ENCODE measurements at places on chromosomes 11 and 22.

DNA sequence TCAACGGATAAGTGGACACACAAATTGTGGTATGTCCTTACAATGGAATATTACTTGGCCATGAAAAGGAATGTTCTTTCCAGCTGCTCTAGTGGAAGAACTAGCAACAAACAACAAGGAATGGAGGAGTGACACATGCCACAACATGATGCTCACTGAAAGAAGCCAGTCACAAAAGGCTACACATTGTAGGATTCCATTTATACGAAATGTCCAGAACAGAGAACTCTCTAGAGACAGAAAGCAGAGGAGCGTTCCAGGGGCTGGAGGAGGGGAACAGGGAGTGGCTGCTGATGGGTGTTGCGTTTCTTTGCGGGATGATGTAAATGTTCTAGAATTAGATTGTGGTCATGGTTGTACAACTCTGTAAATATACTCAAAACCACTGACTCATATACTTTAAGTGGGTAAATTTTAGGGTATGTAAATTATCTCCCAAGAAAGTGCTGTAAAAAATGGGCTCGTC is 32.4 kb upstream of the PDGFB start:
- DNase-seq, result no peak

DNA sequence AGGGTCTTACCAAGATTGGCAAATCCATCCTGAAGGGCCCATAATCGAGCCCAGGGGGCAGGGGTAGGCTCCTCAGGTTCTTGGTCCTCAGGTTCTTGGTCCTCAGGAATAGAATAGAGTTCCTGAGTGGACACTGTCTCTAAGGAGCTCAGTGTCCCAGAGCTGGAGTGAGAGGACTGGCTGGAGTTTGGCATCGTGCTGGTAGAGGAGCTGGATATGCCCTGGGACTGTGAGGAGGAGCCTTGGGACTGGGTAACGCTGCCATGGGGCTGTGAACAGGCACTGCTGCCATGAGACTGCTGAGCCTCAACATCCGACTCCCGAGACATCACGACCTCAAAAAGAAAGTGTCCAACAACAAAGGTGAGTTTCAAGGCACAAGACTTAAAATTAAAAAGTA is 7.2 kb downstream of the CHEK2 start:
- DNase-seq, result no peak

DNA sequence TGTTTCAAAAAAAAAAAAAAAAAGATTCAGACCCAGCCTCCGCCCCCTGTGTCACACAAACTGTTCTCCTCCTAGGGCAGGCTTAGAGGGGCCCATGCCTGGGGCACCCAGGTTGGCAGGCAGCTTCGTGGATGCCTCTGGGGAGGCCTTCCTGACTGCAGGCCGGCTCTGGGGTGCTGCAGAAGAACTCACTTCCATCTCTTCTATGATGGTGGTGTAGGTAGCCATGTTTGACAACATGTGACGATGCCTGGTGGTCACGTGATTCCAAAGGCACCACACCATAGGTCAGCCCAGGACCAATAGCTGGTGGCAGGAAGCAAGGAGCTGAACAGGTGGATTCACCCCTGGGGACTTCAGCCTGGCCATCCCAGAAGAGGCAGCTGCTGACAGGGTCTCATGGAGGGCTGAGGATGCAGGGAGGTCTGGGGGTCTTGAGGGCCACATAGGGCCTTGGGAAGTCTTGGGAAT is 24.1 kb upstream of the CELSR1 start:
- no peak for DNase-seq

- no peak for DNase-seq
These were observed 200.3 kb upstream of the MPPED2 start for GRCh38 chr11:30786256-30787110.

GRCh38 chr11:44634401-44635281 is 69.2 kb downstream of the CD82 start:
- DNase-seq, result no peak

DNA sequence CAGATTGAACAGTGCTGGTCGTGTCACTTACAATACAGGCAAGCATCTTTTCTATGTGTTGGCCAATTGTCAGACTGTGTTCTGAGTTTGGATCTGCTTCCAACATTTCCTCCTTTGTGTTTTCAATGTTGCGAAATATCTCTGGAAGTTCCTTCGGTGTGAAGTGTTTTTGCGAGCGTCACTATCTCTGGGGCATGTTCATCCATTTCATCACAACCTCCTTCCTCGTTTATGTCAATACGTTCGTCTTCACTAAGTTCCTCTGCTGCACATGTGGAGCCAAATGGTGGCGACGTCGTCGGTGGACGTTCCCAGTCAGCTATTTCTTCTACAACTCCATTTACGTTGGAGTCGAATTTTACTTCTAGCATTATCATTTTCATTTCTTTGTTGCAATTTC is 100.2 kb upstream of the LMO1 start:
- DNase-seq, result no peak

DNA sequence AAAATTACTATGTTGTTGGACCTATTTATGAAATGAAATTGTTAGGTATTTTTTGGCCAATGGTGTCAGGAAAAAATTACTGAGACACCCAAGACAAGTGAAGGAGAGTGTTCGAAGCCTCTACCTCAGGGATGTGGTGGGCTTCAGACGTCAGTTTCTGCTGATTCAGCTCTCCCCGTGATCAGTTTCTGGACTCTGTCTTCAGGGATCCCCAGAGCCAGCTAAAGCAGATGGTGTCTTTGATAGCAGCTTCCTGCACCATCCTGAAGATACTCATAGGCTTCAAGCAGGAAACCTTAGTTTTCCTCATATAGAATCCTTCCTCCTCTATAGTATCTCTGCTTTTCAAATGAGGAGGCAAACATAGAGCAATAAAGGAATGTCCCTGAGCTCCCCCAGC is 7.4 kb downstream of the CD248 start:
- no peak for DNase-seq

DNA sequence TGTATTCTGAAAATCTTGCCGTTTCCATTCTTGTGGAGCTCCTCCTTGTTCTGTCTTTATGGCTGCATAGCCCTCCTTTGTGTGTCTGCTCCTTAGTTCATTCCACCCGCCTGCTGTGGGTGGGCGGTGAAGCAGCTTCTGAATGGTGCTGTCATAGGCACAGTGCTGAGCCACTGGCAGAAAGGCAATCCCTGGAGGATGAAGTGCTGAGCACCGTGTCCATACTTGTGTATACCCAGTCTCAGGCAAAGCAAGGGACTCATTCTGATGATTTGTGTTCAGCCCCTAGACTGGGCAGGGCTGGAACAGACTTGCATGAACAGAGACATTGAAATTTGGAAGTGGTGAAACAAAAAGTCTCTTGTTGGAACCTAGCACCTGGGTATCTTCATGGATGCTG is 134.9 kb downstream of the MYO18B start:
- DNase-seq, result no peak

GRCh38 chr22:46574993-46575910 is 37.8 kb upstream of the CELSR1 start:
- DNase-seq, result no peak

DNA sequence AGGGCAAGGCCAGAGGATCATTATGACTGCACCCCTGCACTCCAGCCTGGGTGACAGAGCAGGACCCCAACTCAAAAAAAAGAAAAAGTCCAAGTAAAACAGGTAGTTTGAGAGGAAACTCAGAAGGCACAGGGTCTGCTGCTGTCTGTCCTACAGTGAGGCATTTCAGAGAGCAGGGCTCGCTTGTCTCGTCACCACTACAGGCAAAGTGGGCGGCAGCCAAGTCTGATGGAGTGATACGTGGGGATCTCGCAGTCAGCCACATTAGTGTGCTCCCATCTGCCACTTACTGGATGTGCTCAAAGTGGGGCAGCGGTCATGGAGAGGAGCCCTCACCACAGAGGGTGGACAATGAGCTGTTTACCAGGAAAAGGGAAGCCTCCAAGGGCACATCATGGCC is 42.1 kb downstream of the PI4KA start:
- no peak for DNase-seq

- DNase-seq, result no peak
These were observed 233.8 kb upstream of the UBASH3B start for GRCh38 chr11:122421702-122422101.

GRCh38 chr11:61356706-61357105 is 5.0 kb downstream of the CYB561A3 start:
- no peak for DNase-seq

GRCh38 chr11:78733031-78733430 is 158.4 kb upstream of the NARS2 start:
- no peak for DNase-seq

- DNase-seq, result no peak
These were observed 17.2 kb upstream of the UVRAG start for GRCh38 chr11:75797792-75798191.
